ENCODE measurements at places on chromosomes 3 and 15. TPM values are rescaled to one million over a fixed set of nuclear protein-coding genes. Genes with fewer than 3 reads are reported as not detected.

The LNP1 gene
- 1.8 TPM for total RNA-seq

The ICE2 gene
- total RNA-seq: 70.7 TPM

The DZIP1L gene
- total RNA-seq: not detected

The KIF23 gene
- 59.9 TPM for total RNA-seq

The LRRK1 gene
- total RNA-seq: 0.64 TPM

The CHL1 gene
- total RNA-seq: not detected

The PRR23C gene
- total RNA-seq: not detected

The TADA3 gene
- total RNA-seq: 85.7 TPM

The CYP8B1 gene
- total RNA-seq: not detected

The PDZRN3 gene
- total RNA-seq: not detected

The MAPK6 gene
- total RNA-seq: 38.6 TPM

The ERICH6 gene
- total RNA-seq: not detected

The ZNF501 gene
- 1.9 TPM for total RNA-seq

The NPAP1 gene
- total RNA-seq: not detected

The CASR gene
- total RNA-seq: 0.02 TPM

The ARGFX gene
- not detected for total RNA-seq

The ACKR4 gene
- not detected for total RNA-seq

The PAQR5 gene
- not detected for total RNA-seq

The MYO5C gene
- total RNA-seq: 1.2 TPM

The COX5A gene
- 281 TPM for total RNA-seq

The GCSAM gene
- 2.3 TPM for total RNA-seq

The CHRNA7 gene
- not detected for total RNA-seq

The GLDN gene
- total RNA-seq: not detected

The NEIL1 gene
- total RNA-seq: 1.3 TPM

The SLC28A1 gene
- total RNA-seq: not detected

The CCR4 gene
- total RNA-seq: 177 TPM

The SLC25A20 gene
- total RNA-seq: 28.6 TPM

The ARHGEF26 gene
- 0.09 TPM for total RNA-seq

The LMCD1 gene
- total RNA-seq: 1.1 TPM

The GPR27 gene
- total RNA-seq: 0.50 TPM

The SERINC4 gene
- total RNA-seq: 0.23 TPM

The DUOXA2 gene
- total RNA-seq: not detected

The STARD5 gene
- total RNA-seq: 3.2 TPM

The LSAMP gene
- not detected for total RNA-seq

The LDHAL6B gene
- total RNA-seq: not detected

The CFAP100 gene
- total RNA-seq: not detected

The ZNF592 gene
- total RNA-seq: 44.0 TPM

The SPATA12 gene
- total RNA-seq: not detected

The MED12L gene
- total RNA-seq: 1.6 TPM

The SOX14 gene
- total RNA-seq: not detected

The CRYGS gene
- total RNA-seq: 5.4 TPM

The RHCG gene
- total RNA-seq: not detected

The WNT5A gene
- total RNA-seq: not detected

The GYG1 gene
- total RNA-seq: 37.4 TPM

The FAM227B gene
- 3.2 TPM for total RNA-seq

The KNG1 gene
- not detected for total RNA-seq

The CD80 gene
- 9.6 TPM for total RNA-seq

The HTR3E gene
- total RNA-seq: not detected

The NANOGP8 gene
- not detected for total RNA-seq

The SLC9C1 gene
- total RNA-seq: not detected

The KCNAB1 gene
- not detected for total RNA-seq

The TAGLN3 gene
- not detected for total RNA-seq
